ENCODE measurements at places on chromosomes 13 and 19.

- DNase-seq, result no peak
These were observed 15.1 kb downstream of the CUL4A start for GRCh38 chr13:113224486-113224885.

DNA sequence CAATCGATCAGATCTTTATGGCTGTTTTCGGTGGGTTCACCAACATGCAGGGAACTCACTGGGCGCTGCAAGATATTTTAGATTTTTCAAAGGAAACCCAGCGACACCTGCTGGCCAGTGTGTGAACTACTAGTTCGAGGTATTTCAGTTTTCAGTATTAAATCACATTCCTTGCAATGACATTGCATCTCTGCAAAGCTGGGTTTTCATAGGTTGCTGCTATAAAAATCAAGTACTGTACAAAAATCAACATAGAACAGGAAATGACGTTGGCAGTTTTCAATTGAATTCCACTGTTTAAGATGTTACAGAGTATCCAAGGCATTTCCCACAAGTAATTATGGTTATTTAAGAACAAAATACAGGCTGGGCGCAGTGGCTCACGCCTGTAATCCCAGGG is 17.6 kb downstream of the LIG1 start:
- DNase-seq, result peak; percentile 98

- DNase-seq, result no peak
These were observed 151.5 kb downstream of the KLF5 start for GRCh38 chr13:73210218-73210883.

DNA sequence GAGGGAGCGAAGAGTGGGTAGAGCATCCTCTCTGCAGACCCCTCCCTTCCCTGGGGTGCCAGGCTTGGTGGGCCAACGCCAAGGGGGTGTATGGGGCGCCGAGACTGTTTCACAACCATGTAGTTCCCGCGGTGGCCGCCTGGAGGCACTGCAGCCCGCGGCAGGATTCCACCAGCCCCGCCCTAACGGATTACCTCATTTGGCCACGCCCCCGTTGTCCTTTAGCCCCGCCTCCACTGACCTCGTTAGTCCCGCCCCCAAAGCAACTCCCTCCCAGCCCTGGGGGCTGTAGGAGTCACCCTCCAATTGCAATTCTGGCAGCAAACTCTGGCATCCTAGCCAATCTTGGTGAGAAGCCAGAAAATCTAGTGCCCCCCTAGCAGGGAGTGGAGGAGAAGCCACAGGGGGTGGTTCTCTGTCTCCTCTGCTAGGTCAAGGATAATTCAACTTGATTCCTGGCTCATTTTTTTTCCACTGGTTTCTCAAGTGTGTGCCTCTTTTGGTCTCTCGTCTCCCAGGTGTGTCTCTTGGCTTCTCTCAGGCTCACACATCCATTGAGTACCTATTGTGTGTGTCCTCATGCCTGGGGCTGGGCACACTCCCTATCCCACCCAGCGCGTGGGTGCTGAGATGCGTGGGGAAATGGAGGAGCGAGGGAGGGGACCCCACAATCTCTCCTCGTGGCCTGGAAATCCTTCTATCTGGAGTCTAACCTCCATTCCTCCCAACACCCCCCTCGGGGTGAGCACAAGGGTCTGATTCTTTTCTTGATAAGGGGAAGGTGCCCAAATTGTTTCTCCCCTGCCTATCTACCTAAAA is 2.0 kb downstream of the OLFM2 start:
- peak; percentile 50 for DNase-seq

GRCh38 chr13:79349011-79349410 is 57.0 kb downstream of the RBM26 start:
- DNase-seq, result no peak

GRCh38 chr13:79654520-79654919 is 173.6 kb downstream of the NDFIP2 start:
- no peak for DNase-seq

GRCh38 chr19:628168-628567 is 5.2 kb downstream of the POLRMT start:
- no peak for DNase-seq

GRCh38 chr19:1261538-1261797 is 7.7 kb upstream of the CIRBP start:
- DNase-seq, result no peak

GRCh38 chr19:1396019-1396767 is 5.1 kb downstream of the GAMT start:
- DNase-seq, result no peak

GRCh38 chr19:58513694-58514563 is 2.1 kb upstream of the SLC27A5 start:
- DNase-seq, result peak; percentile 89

- DNase-seq, result no peak
These were observed 28.5 kb upstream of the ZNF331 start for GRCh38 chr19:53509443-53509842.

- DNase-seq, result peak; percentile 55
These were observed 13.6 kb upstream of the C5AR1 start for GRCh38 chr19:47296036-47296435.

GRCh38 chr13:68927387-68928026 is 1180.1 kb upstream of the ATXN8OS start:
- peak; percentile 1 for DNase-seq

GRCh38 chr13:95099541-95099940 is 201.7 kb downstream of the ABCC4 start:
- DNase-seq, result peak; percentile 72

DNA sequence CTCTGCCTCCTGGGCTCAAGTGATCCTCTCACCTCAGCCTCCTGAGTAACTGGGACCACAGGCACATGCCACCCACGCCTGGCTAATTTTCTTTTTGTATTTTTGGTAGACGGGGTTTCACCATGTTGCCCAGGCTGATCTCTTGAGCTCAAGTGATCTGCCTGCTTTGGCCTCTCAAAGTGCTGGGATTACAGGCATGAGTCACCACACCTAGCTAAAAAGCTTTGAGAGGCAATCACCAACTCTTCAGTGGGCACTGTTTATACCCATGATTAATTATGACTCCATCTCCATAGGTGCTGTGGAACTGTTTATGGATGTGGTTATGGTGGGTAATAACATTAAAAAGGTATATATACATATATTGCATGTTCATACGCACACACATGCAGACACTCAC is 7.5 kb upstream of the RBM26 start:
- no peak for DNase-seq

- no peak for DNase-seq
These were observed 104.8 kb downstream of the TNFRSF19 start for GRCh38 chr13:23674795-23675640.

DNA sequence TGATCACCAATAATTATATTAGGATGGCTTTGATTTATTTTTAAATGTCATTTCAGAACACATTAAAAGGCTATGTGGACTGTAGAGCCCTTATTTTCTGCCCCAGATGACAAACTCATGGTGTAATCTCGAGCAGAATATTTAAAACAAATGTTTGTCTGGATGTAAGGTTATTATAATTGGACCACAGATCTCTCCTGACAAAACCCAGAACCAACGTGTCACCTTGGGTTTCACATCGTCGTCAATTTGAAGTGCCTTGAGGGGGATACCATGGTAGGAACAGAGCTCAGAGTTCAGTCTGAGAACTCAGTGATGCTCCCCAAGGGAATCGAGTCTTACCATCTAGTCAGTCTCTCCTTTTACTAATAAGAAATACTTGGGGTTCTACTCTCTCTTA is 2.8 kb downstream of the SACS start:
- no peak for DNase-seq

GRCh38 chr19:57807541-57807940 is 7.2 kb downstream of the ZNF552 start:
- no peak for DNase-seq

DNA sequence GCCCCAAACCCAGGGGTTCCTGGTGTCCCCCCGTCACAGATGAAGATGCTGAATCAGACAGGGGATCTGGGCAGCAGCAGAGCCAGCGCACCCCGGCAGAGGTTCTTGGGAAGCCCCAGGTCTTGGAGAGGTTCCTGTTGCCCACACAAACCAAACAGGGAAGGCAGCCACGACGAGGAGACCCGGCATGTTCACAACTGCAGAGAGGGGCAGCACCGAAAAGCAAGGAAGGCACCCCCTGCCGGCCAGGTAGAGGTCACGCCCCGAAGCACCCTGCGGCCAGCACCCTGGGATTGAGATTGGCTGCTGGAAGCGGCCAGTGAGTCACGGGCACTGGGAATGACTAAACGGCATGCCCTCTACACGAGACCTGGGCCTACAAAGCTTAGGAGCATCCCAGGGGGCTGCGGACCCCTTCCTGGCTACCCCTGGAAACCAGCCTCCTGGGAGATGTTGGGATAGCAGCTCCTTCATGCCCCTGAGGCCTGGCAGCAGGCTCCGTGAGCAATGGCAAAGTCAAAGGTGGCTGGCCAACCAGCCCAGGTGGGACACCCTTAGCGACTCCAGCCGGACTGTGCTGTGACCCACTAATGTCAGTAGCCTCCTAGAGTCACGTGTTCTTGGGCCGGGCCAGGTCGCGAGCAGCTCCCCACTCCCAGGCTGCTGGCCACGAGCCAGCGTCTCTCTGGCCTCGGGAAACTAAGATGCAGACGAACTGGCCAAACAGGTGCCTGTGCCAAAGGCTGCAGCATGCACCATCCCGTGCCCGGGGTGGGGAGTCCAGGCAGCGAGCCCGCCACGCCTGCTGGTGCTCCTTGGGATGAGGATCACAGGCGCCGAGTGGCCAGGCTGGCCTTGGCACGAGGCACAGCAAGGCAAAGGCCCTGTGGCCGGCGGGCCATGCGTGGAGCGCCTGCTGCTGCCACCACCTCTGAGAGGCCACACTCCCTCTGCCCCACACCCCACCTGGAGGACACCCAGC is 43.2 kb downstream of the MLLT1 start:
- DNase-seq, result peak; percentile 42

DNA sequence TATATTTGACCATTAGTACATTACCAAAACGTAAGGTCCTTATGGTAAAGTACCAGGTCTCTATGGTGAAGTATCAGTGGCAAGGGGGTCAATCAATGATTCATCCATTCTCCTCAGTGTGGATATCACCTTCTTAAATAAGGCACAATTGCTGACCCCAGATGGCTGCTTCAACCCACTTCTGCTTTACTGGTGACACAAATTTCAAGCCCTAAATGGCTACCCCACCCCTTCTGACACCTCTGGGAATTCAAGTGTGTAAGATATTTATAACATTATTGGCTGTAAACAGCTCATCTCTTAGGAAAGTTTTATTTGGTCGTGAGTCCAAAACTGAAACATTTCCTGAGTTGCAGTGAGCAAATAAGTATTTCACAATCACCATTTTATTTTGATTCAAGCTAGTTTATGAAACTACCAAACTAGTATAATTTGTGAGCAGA is 7.9 kb upstream of the WBP4 start:
- no peak for DNase-seq

DNA sequence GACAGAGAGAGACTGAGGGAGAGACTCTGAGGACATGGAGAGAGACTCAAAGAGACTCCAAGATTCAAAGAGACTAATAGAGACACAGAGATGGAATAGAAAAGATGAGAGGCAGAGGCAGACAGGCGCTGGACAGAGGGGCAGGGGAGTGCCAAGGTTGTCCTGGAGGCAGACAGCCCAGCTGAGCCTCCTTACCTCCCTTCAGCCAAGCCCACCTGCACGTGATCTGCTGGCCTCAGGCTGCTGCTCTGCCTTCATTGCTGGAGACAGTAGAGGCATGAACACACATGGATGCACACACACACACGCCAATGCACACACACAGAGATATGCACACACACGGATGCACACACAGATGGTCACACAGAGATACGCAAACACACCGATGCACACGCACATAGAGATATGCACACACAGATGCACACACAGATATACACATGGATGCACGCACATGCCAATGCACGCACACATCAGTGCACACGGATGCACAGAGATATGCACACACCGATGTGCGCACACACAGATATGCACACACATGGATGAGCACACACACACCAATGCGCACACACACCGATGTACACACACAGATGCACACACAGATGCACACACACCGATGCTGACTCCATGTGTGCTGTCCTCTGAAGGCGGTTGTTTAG is 3.3 kb upstream of the F10 start:
- no peak for DNase-seq

DNA sequence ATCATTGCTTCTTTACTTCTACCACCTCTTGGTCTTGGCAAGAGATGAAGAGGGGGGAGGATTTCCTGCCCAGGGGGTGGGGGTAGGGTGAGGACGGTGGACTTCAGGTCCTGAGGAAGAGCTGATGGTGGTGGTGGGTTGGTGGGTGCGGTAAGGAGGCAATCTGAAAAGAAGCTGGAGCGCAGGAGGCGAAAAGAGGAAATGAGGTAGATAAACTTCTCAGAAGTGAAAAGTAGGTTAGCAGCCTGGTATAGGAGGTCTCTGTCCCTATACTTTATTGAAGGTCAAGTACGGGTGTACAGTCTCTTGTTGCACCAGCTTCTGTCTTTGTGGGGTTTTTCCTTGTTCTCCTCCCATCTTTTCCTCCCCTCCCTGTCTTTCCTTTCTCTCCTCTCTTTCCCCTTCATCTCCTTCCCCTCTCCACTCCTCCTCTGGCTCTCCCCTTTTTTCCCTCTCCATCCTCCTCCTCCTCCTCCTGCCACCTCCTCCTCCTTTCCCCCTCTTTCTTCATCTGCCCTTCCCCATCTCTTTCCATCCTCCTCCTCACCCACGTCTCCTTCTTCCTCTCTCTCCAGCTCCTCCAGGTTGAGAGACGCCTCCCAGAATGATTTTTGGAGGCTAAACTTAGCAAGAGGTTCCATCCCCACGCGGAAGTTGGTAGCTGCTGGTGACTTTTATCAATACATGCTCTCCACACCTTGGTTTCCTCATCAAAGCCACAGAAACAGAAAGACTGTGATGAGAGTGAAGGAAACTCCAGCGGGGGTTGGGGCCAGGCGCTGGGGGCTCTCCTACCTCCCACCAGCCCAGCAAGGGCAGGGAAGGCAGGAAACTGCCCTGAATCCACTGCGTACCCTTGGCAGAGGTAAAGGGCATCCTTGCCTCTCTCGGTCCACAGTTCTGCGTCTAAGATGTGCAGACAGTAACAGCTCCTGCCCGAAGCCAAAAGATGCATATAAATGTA is 15.3 kb downstream of the TNFSF14 start:
- no peak for DNase-seq

- DNase-seq, result peak; percentile 85
These were observed 2.8 kb upstream of the TNNI3 start for GRCh38 chr19:55160128-55160985.

DNA sequence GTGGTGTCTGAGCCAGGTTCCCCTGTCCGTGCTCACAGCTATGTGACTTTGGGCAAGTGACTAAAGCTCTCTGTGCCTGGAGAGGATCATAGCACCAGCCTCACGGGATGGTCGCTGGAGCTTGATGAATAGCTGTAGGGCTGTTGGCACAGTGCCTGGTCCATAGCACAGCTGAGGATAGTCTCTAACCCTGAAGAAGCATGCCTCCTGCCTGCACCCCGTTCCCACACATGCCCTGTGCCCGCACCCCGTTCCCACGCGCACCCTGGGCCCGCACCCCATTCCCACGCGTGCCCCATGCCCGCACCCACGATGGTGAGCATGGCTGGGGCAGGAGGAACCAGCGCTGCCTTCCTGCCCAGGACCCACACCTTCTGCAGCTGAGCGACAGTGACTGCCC is 63.7 kb upstream of the F7 start:
- no peak for DNase-seq

GRCh38 chr19:18593367-18594095 is 4.9 kb downstream of the REX1BD start:
- no peak for DNase-seq

- no peak for DNase-seq
These were observed 3.2 kb downstream of the IFNL1 start for GRCh38 chr19:39299404-39299803.

- no peak for DNase-seq
These were observed 1.9 kb upstream of the FAM174C start for GRCh38 chr19:1273263-1274041.

GRCh38 chr13:78608252-78608687 is 4.9 kb upstream of the POU4F1 start:
- no peak for DNase-seq
